GM20000 (cell line): ENCODE measurements at places on chromosomes 6 and 20.
A peak's percentile ranks its signal among the peaks of the same experiment; 100 is the strongest.

- no peak for DNase-seq
These were observed 42.1 kb downstream of the CTCFL start for GRCh38 chr20:57482796-57483195.

DNA sequence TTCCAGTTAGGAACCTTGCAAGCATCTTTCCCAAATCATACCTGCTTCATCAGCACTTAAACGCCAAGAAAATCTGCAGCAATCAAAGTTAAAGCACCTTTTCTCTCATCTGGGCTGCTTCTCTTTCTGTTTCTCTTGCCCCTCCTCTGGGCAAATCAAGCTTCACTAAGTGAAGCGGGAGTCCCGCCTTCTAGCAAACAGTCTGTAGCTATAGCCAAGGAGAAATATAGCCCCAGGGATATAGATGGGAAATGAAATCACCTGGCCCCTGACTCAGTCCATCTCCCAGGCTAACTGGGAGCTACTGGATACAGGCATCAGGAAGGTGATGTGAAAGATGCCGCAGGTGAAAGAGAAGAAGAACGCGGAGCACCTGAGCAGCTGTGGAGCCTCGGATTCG lies 481.9 kb downstream of the C6orf118 start:
- no peak for DNase-seq

- no peak for DNase-seq
These were observed 8.9 kb downstream of the CD164 start for GRCh38 chr6:109373331-109373730.

GRCh38 chr6:34460796-34461507 lies 4.9 kb upstream of the PACSIN1 start:
- no peak for DNase-seq

GRCh38 chr6:140893432-140893831 lies 1239.3 kb upstream of the GJE1 start:
- DNase-seq, result no peak

- DNase-seq, result peak; percentile 24
These were observed 103.6 kb upstream of the NXT1 start for GRCh38 chr20:23246717-23247664.

DNA sequence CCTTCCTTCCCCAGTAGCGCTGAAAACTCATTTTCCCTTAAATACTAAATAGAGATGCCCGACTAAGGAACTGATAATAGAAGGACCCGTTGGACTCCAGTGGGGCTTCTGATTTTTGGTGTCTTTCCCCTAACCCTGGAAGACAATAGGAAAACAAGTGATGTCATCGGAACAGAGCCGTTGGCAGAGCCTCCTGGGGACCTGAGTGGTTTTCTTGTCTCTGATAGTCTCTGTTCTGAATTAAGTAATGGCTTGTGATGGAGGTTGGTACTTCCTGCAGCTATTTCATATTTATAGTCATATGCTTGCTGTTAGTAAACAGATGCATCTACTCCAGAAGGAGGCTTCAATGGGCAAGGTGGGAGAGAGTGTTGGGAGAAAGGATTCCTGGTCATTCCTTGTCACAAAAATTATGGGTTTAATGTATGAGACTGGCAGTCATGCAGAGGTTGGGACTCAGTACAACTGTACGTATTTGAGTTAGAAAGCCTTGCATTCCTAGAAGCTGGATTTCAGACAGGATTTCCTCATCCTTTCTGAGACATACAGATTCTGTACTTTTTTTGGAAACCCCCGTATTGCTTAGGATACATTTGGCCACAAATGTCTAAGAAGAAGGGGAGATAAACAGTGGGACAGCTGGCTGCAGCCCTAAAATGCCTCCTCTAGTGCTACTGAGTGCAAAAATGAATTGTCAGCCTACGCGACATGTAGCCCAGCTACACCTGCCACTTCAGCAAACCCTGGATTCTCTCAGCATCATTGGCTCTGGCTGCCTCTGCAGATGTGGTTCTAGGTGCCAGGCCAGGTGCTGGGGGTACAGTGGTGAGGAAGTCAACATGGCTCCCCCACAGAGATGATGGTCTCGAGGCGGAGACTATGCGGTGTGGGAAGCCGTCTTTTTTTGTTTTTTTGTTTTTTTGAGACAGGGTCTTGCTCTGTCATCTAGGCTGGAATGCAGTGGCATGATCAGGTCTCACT lies 38.1 kb downstream of the CDS2 start:
- DNase-seq, result no peak

- DNase-seq, result no peak
These were observed 154.6 kb downstream of the RFPL4B start for GRCh38 chr6:112501705-112502104.

DNA sequence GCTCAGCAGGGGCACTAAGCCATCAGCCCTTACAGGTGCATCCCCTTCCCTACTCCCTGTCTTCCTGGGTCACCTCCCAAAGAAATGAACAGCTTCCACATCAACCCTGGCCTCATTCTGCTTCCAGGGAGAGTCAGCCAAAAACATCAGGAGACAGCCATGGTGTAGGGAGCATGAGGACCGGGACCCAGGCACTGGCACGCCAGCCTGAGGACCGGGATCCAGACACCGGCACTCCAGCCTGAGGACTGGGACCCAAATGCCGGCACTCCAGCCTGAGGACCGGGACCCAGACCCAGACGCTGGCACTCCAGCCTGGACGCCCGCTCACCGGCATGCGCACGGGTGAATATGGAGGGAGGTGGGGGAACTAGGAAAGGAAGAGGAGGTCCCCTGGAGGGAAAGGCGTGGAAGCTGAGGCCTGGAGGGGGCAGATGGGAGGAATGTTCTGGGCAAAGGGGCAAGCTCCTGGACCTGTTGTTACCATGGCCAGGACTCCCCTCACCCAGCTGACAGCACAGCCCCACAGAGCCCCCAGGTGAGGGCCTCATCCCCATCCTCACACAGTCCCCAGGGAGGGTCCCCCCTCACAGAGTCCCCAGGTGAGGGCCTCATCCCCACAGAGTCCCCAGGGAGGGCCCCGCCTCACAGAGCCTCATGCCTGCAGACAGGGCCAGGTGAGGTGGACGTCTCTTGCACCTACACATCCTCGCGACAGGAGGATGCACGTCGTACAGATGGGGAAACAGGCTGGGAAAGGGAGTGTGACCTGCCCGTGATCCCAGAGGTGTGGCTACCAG lies 26.0 kb upstream of the MRGBP start:
- no peak for DNase-seq

GRCh38 chr6:41051873-41052272 lies 1.1 kb upstream of the APOBEC2 start:
- no peak for DNase-seq

DNA sequence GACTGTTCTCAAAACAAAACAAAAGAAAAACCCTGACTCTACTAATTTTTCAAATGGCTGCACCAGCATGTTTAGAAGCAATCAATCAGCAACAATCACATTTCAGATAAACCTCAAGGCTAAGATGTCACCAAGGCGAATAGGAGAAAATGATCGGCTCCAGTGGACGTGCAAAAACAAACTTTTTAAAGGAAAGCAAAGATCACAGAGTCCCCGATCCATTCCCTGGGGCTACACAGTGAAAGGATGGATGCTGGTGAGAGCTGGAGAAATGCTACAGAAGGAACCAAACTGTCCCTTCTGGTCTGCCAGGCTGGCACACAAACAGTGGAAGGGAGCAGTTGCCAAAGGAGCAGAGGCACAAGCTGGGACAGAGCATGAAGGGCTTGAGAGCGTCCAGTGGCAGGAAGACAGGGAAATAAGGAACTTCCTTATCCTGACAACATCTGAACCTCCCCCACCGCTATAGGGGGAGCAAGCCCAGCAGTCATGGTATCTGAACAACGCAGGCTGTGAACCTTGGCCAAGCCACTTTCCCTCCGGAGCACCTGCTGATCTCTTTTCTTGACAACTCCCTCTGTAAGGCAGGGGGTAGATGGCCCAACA lies 73.7 kb upstream of the HIVEP1 start:
- no peak for DNase-seq

DNA sequence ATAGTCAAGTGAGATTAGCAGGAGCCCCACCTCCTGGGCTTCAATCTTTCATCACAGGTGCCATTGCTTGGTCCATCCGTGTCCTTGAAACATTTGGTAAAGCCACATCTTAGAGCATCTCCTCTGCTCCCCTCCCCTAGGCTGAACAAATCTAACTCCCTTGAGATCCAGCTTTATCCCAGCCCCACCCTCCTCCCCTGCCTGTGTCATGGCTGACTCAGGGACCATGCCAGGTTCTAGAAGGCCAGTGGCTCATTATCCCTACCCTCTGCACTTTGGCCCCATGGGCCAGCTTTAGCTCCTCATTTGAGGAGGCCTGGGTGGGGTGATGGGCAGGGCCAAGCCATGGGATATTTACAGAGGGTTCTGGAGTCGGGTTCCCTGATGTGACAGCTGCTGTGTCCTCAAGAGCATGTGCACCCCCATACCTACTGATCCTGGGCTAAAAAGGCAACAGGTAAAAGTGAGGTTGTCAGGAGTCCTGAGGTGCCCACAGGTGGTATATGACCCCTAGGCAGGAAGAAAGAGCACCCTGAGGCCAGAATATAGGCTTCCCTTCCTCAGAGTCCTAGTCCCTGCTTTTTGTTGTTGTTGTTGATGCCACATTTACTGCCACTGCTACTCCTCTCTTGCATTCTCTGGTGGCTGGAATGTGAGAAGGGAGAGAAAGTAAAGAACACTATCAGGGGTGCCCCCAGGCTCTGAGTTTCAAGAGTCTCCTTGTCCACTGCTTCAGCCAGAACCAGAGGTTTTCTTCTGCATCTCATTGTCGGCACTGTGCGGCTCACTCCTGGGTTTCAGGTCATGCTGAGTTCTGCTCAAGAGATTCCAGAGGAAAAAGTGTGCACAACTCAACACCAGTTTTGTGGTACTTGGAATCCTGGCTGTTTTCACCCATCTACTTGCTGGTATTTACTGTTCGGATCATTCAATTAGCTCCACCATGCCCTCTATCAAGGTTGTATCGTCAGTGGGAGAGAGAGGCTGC lies 228.4 kb downstream of the LRFN2 start:
- DNase-seq, result no peak

- DNase-seq, result no peak
These were observed 100.0 kb downstream of the MBOAT1 start for GRCh38 chr6:20112241-20112640.

DNA sequence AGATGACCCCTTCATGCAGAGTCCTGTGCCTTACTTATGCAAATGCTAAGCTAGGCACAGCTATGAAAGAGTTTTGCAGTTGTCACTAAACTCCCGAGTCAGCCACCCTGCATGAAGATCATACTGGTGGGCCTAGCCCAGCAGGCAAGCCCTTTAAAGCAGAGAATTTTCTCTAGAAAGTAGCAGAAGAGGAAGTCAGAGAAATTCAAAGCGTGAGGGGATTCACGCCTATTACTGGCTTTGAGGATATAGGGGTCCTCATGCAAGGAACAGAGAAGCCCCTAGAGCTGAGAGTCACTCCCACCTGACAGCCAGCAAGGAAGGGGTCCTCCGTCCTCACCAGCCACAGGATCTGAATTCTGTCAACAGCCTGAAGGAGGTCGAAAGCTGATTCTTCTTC lies 54.6 kb downstream of the MYB start:
- DNase-seq, result no peak

DNA sequence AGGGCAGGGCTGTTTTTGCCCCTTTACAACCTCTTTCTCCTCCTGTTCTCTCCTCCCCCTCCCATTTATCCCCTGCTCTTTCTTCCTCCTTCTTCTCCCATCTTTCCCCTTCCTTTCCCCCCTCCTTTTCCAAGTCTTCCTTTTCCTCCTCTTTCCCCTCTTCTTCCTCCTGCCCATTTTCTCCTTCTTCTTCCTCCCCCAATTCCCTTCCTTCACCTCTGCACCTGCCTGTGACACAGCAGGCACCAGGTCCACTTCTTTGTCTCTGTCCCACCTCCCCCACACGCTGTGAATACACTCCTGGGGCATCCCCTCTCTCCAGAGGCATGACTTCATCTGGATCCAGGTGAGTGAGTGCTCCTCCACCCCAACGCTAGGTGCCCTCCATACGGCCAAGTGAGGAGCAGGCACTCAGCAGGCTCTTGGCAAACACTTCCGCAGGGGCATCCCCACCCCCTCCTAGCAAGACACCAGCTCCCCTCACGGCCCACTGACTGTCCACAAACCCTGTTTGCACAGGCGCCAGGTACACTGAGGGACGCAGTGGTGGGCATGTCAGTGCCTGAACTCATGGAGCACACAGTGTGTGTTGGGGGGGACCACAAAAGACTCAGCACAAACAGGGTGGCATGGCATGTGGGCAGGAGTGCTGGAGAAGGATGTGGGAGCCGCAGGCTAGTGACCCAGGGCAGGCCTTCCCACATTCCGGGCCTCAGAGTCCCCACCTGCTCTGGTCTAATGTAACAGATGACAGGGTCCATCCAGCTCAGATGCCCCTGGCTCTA lies 10.7 kb upstream of the TLDC2 start:
- DNase-seq, result no peak

- DNase-seq, result no peak
These were observed 89.1 kb upstream of the PCSK2 start for GRCh38 chr20:17137692-17138091.

- DNase-seq, result no peak
These were observed 413.2 kb downstream of the LMBRD1 start for GRCh38 chr6:69383627-69384026.

DNA sequence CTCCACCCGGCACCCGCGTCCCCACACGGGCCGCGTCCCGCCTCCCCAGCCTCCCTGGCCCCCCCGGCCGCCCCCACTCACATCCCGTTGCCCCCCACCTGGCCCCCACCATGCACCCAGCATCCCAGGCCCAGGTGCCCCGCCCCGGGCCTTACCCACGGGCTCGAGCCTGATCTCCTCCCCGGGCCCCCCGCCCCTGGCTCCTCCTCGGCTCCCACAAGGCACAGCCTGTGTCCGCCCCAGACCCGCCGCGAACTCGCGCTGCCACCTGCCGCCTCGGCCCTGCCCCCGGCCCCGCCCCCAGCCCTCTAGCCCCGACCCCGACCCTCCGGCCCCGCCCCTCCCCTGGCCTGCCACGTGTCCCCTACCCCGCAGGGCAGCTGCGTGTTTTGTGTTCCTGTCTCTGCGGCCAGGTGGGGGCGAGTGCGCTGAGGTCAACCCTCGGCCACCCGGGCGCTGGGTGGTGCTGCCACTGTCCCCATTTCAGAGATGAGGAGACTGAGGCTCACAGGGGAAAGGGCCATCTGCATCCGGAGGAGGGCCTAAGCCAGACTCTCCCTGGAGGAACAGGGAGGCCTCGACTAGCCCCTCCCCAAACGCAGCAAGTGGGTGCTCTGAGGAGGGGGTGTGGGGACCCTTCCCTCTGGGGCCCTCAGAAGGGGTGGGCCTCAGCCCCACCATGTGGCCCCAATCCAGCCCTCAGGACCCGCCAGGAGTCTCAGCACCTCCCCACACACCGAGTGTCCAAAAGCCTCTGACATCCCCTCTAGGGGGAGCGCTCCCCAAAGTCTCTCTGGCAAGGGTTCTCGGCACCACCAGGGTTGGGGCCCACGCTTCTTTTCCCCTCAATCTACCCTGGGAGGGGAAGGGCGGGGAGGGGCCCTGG lies 99.8 kb downstream of the TAF4 start:
- DNase-seq, result no peak
